ENCODE measurements at places on chromosomes 2 and 18.

- no peak for DNase-seq
Observed at GRCh38 chr2:226495466-226496272, 304.0 kb downstream of the IRS1 start.

DNA sequence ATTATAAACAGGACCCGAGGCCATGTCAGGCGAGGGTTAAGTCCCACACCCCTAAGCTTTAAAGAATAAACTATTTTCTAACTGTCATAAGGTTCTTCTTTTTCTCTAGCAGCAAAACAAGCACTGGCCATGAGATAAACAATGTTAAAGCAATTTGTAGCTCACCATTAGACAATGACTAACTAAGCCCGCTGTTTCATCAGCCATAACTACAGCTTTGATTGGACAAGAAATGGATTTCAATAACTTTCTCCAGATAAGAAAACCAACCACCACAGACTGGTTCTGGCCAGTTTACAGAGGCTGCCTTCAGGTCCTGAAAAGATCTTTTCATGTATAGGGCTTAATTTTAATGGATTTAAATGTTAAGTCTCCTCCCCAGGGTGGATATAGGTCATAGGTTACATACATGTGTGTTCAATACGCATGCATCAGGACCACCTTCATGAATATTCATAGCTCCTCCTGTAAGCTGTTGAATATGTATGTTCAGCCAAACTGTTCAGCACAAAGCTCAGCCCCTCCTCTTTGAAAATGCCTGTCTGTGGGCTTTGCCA is 108.7 kb upstream of the RAB6C start:
- DNase-seq = no peak

DNA sequence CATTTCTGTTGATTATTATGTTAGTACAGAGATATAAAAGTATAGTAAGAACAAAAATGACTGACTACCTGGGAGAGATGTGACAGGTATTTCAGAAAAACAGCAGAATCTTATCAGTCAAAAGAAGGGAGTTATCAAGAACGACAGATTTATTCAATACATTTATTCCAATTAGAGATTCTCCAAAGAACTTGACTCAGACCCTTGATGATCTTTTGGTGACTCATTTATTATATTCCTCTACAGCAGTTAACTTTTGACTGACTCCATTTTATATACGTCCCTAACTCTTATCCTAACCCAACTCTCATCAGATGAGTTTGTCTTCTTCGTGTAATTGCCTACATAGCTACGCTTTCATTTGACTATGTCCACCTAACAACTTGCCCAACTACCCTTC is 91.1 kb downstream of the C2orf74 start:
- no peak for DNase-seq

DNA sequence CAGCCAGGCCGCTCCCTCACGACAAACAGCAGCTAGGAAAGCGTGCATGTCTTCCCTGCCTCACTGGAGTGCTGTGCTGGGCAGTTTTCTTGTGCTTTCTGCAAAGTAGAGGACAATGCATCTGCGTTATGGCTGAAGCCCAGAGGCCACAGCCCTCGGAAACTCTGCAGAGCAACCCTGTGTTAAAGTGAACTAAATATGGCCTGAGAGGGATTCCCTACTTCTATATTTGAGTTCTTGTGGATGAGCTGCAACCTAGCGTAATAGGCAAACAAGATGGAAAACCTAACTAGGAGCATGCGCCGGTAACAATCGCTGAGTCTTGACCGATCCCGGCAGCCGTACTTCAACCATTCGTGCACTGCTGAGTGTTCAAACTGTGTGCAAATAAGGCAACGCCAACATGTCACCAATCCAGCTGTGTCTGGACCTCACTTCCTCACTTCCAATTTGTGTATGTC is 471.9 kb upstream of the HS6ST1 start:
- DNase-seq = no peak

- DNase-seq = no peak
Observed at GRCh38 chr2:239811806-239812560, 213.2 kb downstream of the NDUFA10 start.

GRCh38 chr18:68083776-68084175 is 567.3 kb upstream of the DSEL start:
- no peak for DNase-seq

GRCh38 chr2:65379721-65380171 is 52.7 kb downstream of the SPRED2 start:
- no peak for DNase-seq
